ENCODE measurements at places on chromosomes 13 and 19.

GRCh38 chr19:52211203-52211602, 21.4 kb downstream of the PPP2R1A start:
- DNase-seq = no peak

- no peak for DNase-seq
Measured at GRCh38 chr13:110350509-110350908, 43.4 kb downstream of the COL4A2 start.

DNA sequence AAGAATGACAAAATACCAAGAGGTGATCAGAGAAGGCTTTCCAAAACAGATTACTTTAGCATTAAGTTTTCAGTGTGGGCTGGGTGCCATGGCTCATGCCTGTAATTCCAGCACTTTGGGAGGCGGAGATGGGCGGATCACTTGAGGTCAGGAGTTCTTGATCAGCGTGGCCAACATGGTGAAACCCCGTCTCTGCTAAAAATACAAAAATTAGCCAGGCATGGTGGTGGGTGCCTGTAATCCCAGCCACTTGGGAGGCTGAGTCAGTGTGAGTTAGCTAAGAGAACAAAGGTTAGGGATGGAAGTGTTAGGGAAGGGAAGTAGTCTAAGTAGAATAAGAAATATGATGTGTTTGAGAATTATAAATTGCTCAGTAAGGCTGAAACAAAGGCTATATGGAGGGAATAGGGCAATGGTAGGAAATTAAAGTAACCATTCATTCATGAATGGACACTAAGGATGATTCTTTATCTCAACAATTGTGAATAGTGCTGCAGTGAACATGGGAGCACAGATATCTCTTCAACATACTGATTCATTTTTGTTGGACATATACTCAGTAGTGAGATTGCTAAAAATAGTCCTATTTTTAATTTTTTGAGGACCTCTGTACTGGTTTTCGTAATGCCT, 3.9 kb upstream of the RCBTB2 start:
- no peak for DNase-seq

DNA sequence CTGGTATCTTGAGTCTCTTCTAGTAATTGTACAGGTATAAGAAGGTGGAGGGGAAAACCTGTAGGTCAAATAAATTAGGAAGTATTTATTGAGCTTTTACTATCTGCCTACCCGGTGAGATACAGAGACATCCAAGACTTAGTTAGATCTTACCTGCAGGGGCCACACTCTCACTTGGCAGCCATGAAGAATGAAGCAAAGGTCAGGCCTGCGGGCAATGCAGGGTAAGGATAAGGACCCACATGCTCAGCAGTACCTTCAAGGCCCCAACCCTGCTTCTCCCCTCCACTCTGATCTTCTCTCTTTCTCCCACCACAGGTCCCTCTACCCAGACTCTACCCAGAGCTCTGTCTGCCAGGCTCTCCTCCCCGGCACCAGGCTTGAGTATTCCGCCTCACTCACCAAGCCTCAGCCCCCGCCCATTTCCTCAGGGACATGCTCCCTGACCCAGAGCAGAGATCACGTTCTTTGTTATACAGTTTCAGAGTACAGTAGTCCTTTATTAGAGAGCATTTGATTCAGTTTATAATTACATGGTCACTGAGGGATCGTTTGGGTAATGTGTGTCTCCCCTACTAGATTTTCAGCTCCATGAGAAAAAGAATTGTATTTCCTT, 18.9 kb upstream of the CLDN10 start:
- no peak for DNase-seq

DNA sequence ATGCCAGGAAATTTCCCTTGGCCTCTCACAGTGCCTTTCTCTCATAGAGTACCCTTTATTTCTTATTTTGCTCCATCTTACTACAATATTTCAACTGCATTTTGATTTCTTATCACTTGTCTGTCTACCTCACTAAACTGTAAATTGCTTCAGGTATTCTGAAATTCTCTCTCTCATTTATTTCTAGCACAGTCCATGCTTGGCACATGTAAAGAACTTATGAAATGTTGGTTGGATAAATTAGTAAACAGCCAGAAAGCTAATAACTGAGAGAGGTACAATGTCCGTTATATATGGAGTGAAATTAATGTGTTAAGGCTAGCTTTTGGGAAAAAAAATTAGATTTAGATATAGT, 138.3 kb upstream of the RFC3 start:
- DNase-seq = no peak

DNA sequence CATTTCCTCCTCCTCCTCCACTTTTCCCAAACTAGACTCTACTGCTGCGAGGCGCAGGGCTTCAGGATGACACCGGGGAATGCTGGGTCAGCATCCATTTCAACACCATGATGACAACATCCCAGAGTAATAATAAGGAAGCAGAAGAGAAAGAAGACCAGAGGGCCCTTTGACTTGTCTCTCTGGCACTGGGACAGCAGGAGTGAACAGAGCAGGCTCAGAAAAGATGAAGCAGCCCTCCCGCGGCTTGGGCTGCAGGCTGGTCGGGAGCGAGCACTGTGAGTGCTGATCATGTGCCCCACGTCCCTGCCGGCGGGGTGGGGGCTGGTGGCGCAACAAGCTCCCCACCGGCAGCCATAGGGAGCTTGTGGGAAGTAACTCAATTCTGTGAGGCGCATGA, 30.5 kb downstream of the RANBP3 start:
- DNase-seq = no peak

GRCh38 chr19:39906820-39907611, 27.4 kb downstream of the FCGBP start:
- no peak for DNase-seq

DNA sequence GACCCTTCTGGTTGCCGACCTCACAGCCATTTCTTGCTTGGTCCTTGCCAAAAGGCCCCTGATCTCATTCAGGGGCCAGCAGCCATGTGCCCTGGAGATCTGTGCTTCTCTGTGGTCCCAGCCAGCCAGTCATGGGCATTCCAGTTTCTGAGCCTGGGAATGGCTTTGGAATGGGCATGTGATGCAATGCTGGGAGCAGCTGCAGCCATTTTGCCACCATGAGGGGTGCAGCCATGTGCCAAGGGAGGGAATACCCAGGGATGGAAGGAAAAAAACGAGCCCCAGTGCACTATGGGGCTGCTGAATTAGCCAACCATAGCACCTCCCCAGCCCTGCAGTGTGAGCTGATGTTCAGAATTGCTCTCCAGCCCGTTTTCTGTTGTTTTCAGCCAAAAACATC, 26.3 kb downstream of the F2RL3 start:
- no peak for DNase-seq

- DNase-seq = no peak
Measured at GRCh38 chr19:1079566-1080111, 12.7 kb downstream of the ARHGAP45 start.

DNA sequence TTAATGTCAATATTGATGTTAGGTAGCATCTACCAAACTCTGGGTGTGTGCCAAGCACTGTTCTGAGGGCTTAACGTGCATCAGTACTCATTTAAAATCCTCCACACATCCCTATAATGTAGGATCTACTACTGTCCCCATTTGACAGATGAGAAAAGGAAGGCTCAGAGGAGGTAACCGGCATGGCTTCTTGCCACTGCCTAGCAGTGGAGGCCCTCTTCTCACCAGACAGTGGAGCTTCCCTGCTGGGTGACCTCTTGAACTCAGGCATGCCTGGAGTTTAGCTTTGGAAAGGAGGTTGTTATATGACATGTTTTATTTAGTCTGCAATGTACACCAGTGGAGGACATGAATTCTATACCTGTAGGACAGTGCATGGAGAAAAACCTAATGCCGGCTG, 2.1 kb downstream of the SPATA13 start:
- no peak for DNase-seq

- DNase-seq = no peak
Measured at GRCh38 chr13:91270031-91270430, 77.5 kb upstream of the MIR17HG start.

DNA sequence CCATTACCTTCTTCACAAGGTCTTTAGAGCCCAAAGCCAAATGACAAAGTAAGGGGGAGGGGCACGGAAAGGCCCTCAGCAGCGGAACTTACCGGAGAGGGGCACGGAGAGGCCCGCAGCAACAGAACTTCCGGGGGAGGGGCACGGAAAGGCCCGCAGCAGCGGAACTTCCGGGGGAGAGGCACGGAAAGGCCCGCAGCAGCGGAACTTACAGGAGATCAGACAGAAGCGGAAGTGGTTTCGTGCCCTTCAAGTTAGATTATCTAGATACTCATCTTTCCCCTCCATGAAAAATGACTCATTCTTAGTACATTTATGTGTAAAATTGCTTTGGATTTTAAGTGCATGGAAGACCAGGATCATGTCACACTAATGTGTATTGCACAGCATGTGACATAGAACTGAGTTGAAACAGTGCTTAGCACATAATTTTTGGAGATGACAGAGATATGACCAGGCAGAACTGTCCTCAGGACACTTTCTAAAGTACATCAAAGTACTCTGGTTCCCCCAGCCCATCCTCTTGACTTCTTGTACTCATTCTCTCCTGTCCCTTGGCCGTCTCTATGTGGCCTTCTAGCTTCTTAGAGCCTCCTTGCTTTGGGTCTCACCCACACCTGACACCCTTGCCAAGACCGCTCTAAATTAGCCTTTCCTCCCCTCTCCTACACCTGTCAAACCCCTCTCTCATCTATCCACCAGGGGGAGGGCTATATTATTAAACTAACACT, 25.7 kb upstream of the TPTE2 start:
- DNase-seq = peak; percentile 82

DNA sequence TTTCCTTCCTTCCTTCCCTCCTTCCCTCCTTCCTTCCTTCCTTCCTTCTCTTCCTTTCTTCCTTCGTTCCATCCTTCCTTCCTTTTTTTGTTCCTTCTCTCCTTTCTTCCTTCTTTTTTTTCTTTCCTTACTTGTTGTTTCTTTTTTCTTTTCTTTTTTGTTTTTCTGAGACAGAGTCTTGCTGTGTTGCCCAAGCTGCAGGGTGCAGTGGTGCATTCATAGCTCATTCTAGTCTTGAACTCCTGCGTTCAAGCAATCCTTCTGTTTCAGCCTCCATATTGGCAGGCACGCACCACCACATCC, 5.5 kb upstream of the EEF2 start:
- no peak for DNase-seq

GRCh38 chr19:48401287-48401686, 7.8 kb downstream of the GRIN2D start:
- DNase-seq = no peak

GRCh38 chr19:343941-344624, 513 bp downstream of the MIER2 start:
- peak; percentile 29 for DNase-seq

GRCh38 chr13:75175575-75175974, 306.4 kb downstream of the TBC1D4 start:
- no peak for DNase-seq

GRCh38 chr19:51259348-51260245, 8.7 kb downstream of the SIGLECL1 start:
- DNase-seq = no peak

GRCh38 chr13:34506796-34507195, 435.3 kb upstream of the NBEA start:
- no peak for DNase-seq

DNA sequence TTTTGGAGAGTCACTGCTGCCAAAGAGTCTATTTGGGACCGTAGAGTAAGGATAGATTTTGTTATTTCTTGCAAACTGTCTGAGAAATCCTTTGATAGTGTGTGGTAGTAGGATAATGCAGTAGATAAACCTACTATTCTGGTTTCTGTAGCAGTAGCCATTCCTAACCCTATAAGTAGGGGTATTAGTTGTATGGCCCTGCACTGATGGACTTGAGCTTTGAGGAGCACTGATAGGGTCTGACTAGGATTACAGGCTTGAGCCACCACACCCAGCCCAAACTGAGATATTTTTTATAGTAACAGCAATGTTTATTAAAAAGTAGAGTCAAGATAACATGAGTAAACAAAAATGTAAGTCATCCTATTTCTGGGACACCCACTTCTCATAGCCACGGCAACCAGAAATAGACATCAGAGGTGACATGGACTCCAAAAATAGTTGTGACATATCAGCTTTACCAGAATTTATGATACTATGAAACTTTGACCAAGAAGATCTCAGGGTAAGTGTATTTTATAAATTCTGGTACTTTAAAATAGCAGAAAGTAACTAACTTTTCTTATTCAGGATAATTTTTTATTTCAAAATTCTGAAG, 479.1 kb downstream of the SUCLA2 start:
- no peak for DNase-seq

GRCh38 chr19:58364146-58364545, 1.6 kb upstream of the ZNF497 start:
- no peak for DNase-seq

Measured in CD8-positive, alpha-beta T cell (primary cell).